ENCODE measurements at places on chromosomes 4 and X. TPM values are rescaled to one million over a fixed set of nuclear protein-coding genes. Genes with fewer than 3 reads are reported as not detected.

Gene FAM193A
- total RNA-seq, result 9.1 TPM

Gene CLRN2
- not detected for total RNA-seq

Gene MAOB
- total RNA-seq, result 0.13 TPM

Gene ADGRG4
- total RNA-seq, result not detected

Gene ZMAT1
- 0.03 TPM for total RNA-seq

Gene NSDHL
- 39.7 TPM for total RNA-seq

Gene ODAPH
- total RNA-seq, result 0.23 TPM

Gene CABS1
- not detected for total RNA-seq

Gene STATH
- total RNA-seq, result not detected

Gene FHDC1
- 0.47 TPM for total RNA-seq

Gene SASH3
- total RNA-seq, result not detected

Gene RHOXF2
- not detected for total RNA-seq

Gene IQSEC2
- 40.0 TPM for total RNA-seq

Gene SLC9B1
- 0.28 TPM for total RNA-seq

Gene NDUFC1
- 73.3 TPM for total RNA-seq

Gene DIPK2B
- total RNA-seq, result not detected

Gene FAM156A
- 9.1 TPM for total RNA-seq

Gene ZDHHC9
- total RNA-seq, result 41.0 TPM

Gene TRIML1
- total RNA-seq, result not detected

Gene PNMA6F
- total RNA-seq, result not detected

Gene LONRF3
- total RNA-seq, result 3.2 TPM

Gene CXorf65
- not detected for total RNA-seq

Gene HSD17B13
- total RNA-seq, result 0.05 TPM

Gene NPY5R
- total RNA-seq, result not detected

Gene VCX3A
- total RNA-seq, result not detected

Gene FAAH2
- total RNA-seq, result not detected

Gene RHOXF2B
- total RNA-seq, result not detected

Gene TLL1
- total RNA-seq, result 0.14 TPM

Gene KLB
- total RNA-seq, result 0.15 TPM

Gene FAM114A1
- 41.6 TPM for total RNA-seq

Gene TLR3
- 0.46 TPM for total RNA-seq

Gene ZNF630
- total RNA-seq, result 0.38 TPM

Gene ABHD18
- 4.5 TPM for total RNA-seq

Gene PDGFRA
- 0.96 TPM for total RNA-seq

Gene HSPA4L
- 10.3 TPM for total RNA-seq

Gene ITGB1BP2
- total RNA-seq, result 0.81 TPM

Gene RBM46
- total RNA-seq, result not detected

Gene PAPSS1
- total RNA-seq, result 28.4 TPM

Gene PCDH11X
- not detected for total RNA-seq

Gene ALB
- not detected for total RNA-seq

Gene MND1
- total RNA-seq, result 14.4 TPM
